ENCODE measurements at places on chromosomes 5 and 9.

GRCh38 chr9:133705576-133705975 lies 32.6 kb downstream of the SARDH start:
- DNase-seq = no peak

GRCh38 chr5:177195307-177195952 lies 61.9 kb downstream of the NSD1 start:
- DNase-seq = no peak

DNA sequence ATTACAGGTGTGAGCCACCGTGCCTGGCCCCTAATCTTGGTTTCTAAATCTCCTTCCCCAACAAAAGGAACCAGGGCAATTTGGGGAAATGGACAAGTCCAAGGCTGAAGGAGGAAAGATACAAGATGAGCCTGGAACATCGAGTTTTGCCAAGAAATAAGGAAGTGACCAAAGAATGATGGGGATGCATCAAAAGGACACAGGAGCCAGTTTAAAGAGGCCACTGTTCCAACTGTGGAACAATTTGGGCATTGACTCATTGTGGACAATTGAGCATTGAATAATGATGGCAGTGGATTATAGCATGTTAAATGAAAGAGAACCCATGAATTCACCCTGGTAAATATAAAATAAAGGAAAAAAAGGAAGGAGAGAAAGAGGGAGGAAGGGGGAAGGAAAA lies 47.5 kb downstream of the DUSP1 start:
- no peak for DNase-seq

- no peak for DNase-seq
Observed at GRCh38 chr5:146606893-146607292, 90.9 kb upstream of the GPR151 start.

DNA sequence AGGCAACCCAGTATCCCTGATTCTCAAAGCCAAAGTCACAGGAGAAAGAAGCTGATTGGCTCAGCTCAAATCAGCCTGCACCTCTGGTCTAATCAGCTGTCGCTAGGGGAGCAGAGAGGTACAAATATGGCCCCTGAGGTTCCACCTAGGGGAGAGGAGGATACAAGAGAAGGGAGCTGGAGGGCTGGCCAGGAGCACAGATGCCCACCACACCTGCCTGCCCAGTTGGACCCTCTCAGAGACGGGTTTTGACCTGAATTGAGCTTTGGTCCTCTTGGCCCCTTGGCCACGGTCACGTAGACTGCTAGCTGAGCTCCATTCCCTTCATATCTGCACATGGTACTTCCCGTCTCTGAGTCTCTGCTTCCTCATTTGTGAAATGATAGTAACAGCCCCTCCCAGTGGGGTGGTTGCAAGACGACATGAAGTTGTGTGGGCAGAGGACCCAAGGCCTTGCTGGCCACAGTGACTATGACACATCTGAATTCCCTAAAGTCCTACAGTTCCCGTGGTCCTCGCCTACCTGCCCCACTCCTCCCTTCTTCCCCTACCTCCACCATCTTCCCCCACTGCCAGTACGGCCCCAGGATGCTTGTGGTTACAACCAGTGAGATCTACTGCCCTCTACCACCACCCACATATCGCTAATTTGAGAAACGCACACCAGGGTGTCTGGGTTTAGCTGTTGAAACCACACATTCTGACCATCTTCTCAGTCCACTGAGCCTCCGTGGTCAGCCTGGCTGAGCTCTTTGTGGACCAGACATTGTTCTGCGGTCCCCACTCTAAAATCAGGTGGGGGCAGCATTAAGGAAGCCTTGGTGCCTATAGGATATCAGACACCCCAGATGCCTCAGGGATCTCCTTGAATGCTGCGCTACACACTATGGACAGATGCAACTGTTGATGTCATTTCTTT lies 60.3 kb upstream of the NEK6 start:
- no peak for DNase-seq

DNA sequence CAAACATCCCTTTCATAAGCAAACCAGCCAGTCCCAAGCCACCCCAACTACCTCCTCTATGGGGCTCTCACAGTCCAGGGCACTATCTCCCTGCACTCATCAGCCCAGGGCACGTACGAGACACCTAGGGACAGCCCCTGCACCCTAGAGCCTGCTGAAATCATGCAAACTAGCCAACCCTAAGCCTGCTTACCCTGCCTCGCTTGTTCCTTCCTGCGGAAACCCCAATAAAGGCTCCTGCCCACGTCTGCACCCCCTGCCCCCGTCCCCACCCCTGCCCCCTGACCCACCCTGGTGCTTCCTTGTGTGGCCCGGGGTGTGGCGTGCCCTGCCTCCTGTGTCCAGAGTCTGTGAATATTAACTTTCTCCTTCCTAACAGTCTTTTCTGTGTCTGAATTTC lies 135.9 kb downstream of the GADD45G start:
- no peak for DNase-seq

DNA sequence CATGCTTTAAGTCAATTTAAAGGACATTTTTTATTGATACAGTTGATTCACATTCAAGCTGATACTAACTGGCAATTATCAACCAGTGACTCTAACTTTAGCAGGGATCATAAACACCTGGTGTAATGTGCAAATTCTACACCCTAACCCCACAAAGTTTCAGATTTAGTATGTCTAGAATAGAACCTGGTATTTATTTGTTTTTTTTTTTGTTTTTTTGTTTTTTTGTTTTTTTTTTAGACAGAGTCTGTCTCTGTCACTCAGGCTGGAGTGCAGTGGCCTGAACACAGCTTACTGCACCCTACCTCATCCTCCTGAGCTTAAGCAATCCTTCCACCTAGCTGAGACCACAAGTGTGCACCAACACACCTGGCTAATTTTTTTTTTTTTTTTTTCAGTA lies 311.2 kb upstream of the SEMA6A start:
- DNase-seq = no peak

GRCh38 chr9:113011911-113012381 lies at the start of gene ZNF883:
Gene ZNF883 (minus strand): TSS chr9:113012192.
- DNase-seq = peak; percentile 60

GRCh38 chr9:80522465-80522864 lies 950.7 kb downstream of the TLE4 start:
- DNase-seq = no peak

DNA sequence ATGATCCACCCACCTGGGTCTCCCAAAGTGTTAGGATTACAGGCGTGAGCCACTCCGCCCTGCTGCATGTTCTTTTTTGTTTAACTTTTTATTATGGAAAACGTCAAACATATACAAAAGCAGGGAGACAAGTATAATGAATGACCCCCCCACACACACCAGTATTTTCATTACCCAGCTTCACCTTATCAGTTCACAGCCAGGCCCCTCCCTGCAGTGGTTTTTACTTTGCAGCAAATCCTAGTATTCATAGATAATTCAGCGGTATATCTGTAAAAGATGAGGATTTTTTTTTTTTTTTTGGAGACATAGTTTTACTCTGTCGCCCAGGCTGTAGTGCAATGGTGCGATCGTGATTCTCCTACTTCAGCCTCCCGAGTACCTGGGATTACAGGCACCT lies 2.3 kb downstream of the POMT1 start:
- DNase-seq = no peak

DNA sequence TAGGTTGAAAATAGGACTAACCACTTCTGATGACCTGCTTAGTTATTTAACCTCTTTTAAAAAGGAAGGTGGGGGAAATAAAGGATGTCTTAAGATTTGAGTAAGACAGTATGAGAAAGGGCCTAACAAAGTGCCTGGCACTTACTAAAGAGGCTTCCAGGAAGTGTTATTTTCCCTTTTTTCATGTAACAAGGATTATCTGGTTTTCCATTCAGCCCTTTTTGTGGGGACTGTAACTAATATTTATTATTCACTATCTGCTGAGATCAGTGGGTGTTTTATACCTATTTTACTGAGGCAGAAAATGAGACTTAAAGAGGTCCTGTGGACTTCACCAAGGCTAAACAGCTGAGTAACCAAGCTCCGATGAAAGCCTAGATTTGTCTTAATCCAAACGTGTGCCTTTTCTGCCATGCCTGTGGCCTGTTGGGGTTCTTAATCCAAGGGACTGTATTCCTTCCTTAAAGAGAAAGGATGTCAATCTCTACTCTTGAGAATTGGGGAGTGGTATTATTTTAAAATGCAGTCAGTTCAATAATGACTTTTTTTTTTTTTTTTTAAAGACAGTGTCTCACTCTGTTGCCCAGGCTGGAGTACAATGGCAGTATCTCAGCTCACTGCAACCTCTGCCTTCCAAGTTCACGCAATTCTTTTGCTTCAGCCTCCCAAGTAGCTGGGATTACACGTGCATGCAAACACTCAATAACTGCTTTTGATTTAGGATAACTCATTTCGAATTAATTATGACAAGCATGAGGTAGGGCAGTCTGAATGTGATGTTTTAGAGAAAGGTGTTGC lies 6.5 kb downstream of the JMY start:
- DNase-seq = no peak

DNA sequence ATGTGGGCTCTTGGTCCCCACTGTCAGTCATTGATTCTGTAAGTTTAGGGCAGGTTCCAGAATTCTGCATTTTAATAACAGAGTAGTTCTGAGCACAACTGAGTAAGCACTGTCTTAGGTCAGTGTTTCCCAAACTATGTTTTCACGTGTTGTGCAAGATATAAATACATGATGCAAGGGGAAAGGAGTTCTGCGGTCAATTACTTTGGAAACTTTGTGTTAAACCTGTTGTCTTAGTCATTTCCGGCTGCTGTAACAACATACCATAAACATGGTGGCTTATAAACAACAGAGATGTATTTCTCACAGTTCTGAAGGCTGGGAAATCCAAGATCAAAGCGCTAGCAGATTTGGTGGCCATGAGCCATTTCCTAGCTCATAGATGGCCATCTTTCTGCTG lies 69.8 kb downstream of the EQTN start:
- peak; percentile 90 for DNase-seq

DNA sequence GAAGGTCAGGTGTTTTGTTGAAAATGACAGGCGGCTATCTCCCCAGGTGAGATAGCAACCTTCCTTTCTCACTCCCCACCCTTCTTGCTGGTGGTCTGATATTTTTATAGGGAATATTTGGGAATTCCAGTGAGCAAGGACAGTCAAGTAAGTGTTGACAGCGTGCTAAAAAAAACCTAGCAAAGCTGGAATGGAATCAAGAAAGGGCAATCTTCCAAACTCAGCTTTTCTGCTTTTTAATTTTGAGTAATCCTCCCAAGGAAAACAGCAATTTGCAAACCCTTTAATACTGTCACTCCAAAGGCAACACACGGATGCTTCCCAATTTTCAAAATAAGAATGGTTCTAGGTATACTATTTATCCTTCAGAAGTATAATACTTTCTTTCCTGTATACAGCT lies 143.7 kb upstream of the PCA3 start:
- DNase-seq = no peak

- no peak for DNase-seq
Observed at GRCh38 chr9:126979461-126979860, 64.9 kb downstream of the RALGPS1 start.

GRCh38 chr5:107990881-107991810 lies 320.4 kb upstream of the EFNA5 start:
- no peak for DNase-seq

DNA sequence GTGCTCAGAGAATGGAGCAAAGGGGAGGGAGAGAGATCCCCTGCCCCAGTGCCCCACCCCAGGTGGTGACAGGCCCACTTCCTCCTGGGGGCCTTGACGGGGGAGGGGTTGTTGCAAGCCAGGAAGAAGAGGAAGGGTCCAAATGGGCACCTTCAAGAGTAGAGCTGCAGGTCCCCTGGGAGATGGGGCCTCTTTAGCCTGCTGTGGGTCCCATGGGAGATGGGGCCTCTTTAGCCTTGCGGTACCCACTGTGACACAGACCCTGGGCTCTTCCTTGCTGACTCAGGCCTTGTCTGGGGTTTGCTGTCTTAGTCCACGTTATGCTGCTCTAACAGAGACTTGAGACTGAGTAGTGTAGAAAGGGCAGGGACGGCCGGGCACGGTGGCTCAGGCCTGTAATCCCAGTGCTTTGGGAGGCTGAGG lies 9.6 kb upstream of the TOR4A start:
- no peak for DNase-seq

- peak; percentile 97 for DNase-seq
Observed at GRCh38 chr5:43040287-43041098, at the start of gene ANXA2R. Gene ANXA2R (minus strand): TSS chr5:43040319. CDS start chr5:43040046, 273 bp downstream.

GRCh38 chr5:123700624-123701287 lies 188.8 kb downstream of the CSNK1G3 start:
- peak; percentile 79 for DNase-seq

DNA sequence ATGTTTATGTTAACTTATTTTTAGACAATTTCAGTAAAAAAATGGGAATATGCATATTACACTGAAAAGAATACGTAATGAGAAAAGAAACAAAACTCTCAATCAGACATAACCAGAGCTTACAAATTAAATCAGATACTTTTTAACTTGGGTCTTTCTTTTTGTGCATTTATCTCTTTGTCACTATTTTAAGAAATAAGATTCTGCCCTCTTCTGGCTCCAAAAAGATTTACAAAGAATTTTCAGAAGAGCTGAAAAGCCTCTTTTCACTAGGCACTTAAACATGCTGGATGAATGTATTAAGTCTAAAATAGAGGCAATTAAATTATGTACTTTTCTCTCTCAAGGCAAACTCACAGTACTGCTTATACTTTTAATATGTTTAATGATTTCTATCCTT lies 55.5 kb downstream of the CEP120 start:
- DNase-seq = peak; percentile 22

DNA sequence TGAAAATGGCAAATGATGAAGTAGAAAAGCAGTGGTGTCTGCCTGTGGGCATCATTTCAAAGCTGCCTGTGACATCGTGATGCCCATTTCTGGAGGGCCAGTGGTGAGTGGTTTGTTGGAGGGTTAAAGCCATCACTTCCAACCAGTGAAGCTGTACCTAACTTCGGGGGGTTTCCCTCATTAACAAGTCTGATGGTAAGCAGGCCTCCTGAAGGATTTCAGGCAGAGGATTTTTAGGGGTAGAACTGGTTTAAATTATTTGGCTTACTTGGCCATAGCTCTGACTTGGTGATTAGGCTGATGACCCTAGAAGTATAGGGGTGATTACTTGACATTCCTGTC lies 10.7 kb downstream of the TNFAIP8 start:
- DNase-seq = no peak

GRCh38 chr5:81313686-81314085 lies 12.3 kb downstream of the ZCCHC9 start:
- no peak for DNase-seq

GRCh38 chr9:68973619-68974018 lies 40.3 kb downstream of the PRKACG start:
- DNase-seq = no peak

GRCh38 chr5:78795757-78796156 lies 147.2 kb upstream of the LHFPL2 start:
- DNase-seq = no peak

Data from H4 (cell line).